ENCODE measurements at places on chromosomes 1 and 21. TPM values are rescaled to one million over a fixed set of nuclear protein-coding genes. Genes with fewer than 3 reads are reported as not detected.
A peak's percentile ranks its signal among the peaks of the same experiment; 100 is the strongest.

DNA sequence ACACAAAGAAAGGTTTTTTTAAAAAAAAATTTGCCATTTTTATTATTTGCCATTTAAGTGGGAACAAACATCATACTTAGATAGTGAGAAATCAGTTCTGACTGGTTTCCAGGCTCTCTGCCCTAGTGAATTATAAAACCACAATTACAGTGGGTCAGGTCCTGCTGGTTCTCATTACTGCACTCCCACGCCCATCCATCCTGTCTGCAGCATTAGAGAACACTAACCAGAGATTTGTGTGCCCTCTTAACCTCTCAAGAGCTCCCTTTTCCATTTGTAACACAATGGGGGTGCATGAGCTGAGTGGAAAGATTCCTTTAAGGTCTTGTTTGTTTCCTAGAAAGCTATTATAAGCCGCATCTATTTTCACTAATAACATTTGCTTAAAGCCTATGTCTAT is 489.3 kb downstream of the AMY1C start:
- no peak for DNase-seq

DNA sequence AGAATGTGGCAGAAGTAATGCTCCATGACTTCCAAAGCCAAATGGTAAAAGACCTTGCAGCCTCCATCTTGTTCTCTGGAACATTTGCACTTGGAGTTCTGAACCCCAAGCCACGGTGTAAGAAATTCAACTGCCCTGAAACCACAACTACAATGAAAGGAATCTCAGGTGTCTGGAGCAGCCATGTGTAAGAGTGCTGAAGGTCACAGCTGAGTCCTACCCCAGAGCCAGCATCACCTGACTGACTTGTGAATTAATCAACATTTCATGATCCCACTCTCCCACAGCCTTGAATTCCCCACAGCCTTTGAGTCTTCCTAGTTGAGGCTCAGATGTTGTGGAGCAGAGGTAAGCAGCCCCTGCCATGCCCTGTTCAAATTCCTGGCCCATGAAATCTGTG is 192.8 kb upstream of the CAMK1G start:
- DNase-seq = no peak

DNA sequence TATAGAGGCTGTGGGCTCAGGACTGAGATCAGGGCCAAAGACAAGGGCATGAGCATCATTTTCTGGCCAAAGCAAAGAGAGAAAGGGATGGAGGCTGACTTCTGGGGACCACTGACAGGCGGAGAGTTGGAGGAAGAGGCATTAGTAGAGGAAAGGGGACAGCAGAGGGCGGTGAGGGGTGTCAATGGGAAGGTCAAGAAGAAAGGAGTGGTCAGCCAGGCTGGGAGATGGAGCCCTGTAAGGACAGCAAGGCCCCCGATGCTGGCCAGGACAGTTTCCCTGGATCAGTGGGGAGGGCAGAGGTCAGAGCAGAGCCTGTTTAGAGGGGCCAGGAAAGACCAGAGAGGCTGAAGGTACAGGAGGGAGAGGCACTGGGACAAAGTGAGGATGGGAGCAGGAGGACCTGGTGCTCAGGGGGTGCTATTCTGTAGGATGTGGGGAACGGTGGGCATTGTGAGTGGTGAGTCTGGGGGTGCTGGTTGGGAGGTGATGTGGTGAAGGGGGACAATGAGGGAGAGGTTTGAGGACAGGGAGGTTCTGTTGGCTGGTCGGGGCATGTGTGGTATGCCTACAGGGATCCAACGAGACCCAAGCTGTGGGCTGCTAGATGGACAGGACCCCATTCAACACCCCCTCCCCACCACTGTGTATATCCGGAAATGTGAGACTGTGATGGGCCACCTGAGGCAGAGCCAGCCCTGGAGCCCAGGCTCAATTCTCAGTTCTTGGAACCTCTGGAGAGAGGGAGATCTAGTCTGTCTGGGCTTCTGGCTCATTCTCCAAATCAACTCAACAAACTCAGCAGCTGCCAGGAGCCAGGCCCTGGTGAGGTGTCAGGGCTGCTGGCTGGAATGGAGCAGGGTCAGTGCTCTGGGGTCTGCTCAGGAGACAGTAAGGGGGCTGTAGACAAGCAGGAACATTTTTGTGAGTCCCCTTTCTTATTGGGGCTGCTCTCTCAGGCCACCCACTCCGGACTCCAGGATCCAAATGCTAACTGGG is 1.4 kb upstream of the FAM151A start:
- no peak for DNase-seq

GRCh38 chr1:113215015-113215414 is 142.0 kb downstream of the LRIG2 start:
- DNase-seq = no peak

DNA sequence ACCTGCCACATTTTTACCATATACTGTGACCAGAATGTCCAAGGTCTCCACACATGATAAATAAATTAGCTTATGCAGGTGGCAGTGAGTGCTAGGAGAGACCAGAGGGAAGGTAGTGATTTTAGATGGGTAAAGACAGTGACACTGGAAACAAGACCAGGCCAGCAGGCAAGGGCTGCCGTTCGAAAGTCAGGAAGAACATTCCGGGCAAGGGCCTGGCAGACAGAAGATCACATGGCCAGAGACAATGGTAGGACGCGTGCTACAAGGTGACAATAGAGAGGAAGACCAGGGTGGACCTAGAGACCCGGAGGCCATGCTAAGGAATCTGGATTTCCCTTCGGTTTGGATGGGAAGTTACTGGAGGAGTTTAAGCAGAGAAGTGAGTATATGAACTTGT is 9.7 kb downstream of the PGBD5 start:
- DNase-seq = no peak

DNA sequence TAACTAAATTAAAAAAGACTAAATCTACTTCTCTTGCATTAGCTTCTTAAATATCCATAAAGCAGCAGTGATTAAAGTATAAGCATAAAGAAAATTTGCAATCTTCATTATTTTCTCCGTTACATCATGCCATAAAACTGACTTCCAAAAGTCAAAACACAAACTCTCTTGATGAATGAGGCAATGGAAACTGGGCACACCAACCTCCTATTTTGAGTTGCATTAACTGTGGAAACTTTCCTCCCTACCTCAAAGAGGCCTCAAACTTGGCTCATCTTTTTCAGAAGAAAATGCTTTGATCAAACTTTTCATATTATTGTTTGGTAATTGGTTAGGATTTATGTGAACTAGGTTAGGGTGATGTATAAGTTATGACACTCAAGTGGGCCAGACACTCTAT is 4.1 kb upstream of the BTG3 start:
- no peak for DNase-seq

- peak; percentile 15 for DNase-seq
Measured at GRCh38 chr1:213163278-213163711, 112.3 kb downstream of the RPS6KC1 start.

GRCh38 chr1:67241200-67241746 is 66.4 kb upstream of the IL12RB2 start:
- DNase-seq = no peak

GRCh38 chr1:30191154-30191702 is 532.2 kb downstream of the MATN1 start:
- peak; percentile 18 for DNase-seq

- DNase-seq = peak; percentile 49
Measured at GRCh38 chr21:46122237-46122671, 24.3 kb downstream of the COL6A2 start.

- no peak for DNase-seq
Measured at GRCh38 chr1:235275223-235275622, 52.8 kb downstream of the ARID4B start.

DNA sequence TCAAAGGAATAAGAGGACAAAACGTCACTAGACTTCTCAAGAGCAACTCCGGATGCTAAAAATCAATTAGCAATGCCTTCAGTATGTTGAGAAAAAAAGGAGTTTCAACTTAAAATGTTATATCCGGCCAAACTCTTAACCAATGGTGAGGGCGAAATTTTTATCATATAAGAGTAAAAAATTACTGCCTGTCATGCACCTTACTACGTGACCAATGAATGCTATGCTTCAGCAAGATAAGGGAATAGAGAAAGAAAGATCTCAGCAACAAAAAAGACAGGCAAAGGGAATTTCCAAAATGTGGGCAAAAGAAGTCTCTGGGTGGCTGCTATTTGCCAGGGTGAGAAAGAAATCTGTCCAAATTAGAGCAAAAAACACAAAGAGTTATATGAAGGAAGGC is 47.4 kb upstream of the LRRC7 start:
- DNase-seq = no peak

DNA sequence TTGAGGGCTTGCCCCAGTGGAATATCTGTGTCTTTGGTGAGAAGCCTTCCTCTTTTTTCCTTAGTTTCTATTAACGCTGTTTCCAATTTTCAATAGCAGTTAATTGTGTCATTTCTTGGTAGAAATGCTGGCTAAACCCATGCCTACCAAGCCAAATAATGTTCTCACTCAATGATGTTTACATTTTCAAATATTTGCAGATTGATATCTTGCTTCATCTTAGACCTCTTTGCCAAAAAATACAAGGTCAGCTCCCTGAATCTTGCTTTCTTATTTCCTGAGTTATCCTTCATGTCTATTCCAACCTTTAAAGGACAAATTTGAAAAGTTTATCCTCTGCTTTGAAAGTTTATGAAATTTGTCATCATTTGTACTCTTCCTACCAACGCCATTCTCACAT is 5.1 kb downstream of the KCNJ15 start:
- no peak for DNase-seq

DNA sequence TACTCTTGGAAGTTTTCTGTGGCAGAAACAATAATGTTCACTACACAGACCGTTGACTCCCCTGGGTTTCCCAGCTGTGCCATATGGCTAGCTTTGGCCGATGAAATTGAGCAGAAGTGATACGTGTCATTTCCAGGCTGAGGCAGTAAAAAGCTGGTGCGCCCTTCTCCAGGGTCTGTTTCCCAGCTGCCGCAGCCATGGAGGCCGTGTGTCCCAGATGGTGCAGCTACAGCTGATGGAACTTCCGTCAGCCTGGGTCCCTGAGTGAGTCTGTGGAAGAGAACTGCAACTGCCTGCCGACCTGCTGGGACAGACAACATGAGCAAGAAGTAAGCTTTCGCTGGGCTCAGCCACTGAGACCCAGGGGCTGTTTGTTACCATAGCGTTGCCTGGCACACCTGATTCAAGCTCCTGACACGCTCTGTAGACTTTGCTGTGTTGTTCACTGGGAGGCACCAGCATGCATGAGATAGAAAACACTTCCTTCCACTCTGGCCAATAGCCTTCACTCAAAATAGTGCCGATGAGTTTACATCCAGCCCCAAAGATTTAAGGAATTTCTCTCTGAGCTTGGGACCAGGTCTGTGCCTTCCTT is 116.3 kb upstream of the SLC25A33 start:
- no peak for DNase-seq

DNA sequence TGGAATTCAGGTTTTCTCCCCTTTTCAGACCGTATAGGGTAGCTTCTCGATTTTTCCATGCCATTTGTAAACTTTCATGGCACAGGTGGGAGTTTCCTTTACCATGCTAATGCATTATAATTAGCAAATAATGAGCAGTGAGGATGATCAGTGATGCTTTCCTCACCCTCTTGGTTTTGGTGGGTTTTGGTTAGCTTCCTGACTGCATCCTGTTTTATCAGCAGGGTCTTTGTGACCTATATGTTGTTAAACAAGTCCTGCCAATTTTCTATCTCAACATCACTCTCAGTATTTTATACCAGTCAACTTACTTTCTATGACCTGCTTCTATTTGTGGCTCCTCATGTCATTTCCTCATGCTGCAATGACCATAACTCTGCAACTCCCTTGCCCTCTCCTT is 1345.1 kb downstream of the NCAM2 start:
- DNase-seq = no peak

DNA sequence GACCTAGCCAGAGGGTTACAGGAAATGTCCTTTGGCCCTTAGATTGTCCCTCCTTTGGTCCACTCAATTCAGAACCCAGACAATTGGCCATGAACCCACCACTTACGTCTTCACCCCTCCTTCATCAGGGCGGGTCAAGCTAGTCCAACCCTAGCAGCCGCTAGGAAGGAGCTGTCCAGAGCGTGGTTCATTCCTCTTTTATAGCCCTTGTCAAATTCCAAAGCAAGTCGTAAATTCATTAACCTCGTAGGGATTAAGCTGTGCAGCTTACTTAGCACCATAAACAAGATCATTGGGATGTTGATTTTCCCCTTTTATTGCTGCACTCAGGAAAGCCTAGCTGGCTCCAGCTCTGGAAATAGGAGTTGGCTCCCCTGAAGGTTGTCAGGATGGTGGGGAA is 90.1 kb downstream of the TMEM53 start:
- no peak for DNase-seq

DNA sequence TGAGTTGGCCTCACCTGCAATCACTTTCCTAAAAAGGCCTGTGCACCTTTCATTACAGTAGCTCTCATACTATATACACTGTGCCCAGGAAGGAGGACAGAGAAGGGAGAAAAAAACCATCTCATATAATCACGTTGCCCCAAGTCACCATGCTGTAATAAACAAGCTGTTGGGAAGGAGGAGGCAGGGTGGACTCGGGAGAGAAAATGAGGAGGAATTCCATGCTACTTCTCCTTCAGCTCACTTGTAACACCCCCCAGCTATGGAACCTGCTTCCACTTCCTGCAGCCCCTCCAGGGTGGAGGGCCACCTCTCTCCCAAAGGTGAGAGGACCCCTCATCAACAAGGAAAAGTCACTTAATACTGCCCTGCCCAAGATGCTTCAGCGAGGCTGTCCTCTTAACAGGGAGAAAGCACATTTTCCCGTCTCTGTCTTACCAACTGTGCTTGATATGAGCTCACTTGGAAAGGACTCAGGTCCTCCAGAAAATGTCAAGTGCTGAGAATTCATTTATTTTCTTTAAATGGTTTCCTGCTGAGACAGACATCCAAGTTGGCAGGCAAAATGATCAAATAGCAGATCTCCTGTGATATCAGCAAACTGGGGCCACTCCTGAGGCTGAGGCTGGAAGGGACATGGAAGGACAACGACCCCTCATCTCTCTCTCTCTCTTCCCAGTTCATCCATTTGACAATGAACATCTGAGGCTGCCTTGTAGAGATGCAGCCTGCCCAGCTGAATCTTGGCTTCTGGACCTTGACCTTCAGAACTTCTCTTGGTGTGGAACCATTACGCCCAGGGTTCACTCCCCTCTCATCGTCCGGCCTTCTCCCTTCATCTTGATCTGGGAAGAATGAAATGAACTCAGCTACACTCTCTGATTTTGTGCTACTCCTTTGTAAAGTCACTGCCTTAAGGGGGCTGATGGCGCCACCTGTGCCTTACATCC is 54.0 kb downstream of the CAPN9 start:
- no peak for DNase-seq

GRCh38 chr21:25313829-25314228 is 293.5 kb downstream of the MRPL39 start:
- peak; percentile 46 for DNase-seq

Gene KLF17
- 0.19 TPM for total RNA-seq

Gene ADGRL4
- total RNA-seq = 2.0 TPM

Gene ORC1
- 15.6 TPM for total RNA-seq

Gene YY1AP1
- 31.0 TPM for total RNA-seq

Gene MR1
- 16.9 TPM for total RNA-seq
